A549 treated with ZK216348 at 1 μM for 4 hours (cell line): ENCODE measurements at places on chromosomes 7 and 10. TPM values are rescaled to one million over a fixed set of nuclear protein-coding genes. Genes with fewer than 3 reads are reported as not detected.

Gene GPR15LG
- not detected in 5 replicates for total RNA-seq

Gene ATP6V1F
- 232 to 276 TPM (median 256 TPM) in 5 replicates for total RNA-seq

Gene FAM221A
- total RNA-seq: 0.15 to 0.60 TPM (median 0.22 TPM) in 5 replicates

Gene SLC16A9
- total RNA-seq: 0.08 to 0.26 TPM (median 0.13 TPM) in 5 replicates

Gene CTTNBP2
- total RNA-seq: 0.34 to 0.90 TPM (median 0.44 TPM) in 5 replicates

Gene PON1
- total RNA-seq: 0.37 to 1.5 TPM (median 0.92 TPM) in 5 replicates

Gene RGR
- total RNA-seq: not detected in 5 replicates

Gene ASAH2
- 0.42 to 3.6 TPM (median 2.4 TPM) in 5 replicates for total RNA-seq

Gene PNLIP
- not detected in 5 replicates for total RNA-seq

Gene TMEM213
- total RNA-seq: not detected in 5 replicates

Gene MUC12
- total RNA-seq: 10.8 to 20.4 TPM (median 16.4 TPM) in 5 replicates

Gene MYH16
- 0.27 to 1.2 TPM (median 0.74 TPM) in 5 replicates for total RNA-seq
